GM20000 (cell line): ENCODE measurements at places on chromosomes 4 and X.

DNA sequence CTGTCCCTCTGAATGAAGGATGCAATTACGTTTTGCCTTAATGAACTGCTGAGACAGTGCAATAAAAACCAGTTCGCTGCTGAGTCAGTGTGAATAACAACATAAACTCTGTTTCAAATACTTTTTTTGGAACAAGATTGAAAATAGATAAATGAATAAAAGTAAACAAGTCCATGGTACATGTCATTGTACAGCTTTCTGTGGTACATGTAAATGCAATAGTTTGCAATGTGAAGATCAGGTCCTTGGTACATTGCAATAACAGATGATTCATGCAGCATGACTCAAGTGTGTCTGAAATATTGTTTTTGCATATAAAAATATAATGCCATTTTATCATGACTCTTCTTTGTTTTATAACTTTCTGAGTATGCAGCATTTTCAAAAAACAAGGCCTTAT is 193.4 kb upstream of the PACRGL start:
- DNase-seq = no peak

DNA sequence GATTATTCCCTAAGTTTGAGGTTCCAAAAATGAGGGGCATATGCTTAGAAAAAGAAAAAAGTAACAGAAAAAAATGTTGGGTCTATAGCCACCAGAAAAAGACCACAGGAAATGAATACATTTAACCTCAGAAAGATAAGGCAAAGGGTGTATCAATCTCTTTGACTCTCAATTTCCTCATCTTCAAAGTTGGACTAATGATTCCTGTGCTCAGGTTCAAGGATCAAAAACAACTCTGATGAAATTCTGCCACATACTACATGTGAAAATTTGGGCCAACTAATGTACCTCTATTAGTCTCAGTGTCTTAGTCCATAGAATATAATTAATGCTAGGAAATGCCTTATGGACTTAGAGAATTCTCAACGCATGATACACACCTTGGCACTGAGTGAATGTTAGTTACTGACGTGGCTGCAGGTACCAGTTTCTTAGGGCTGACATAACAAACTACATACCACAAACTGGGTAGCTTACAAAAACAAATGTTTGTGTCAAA is 257.7 kb downstream of the ANKRD50 start:
- DNase-seq = no peak

- no peak for DNase-seq
Observed at GRCh38 chr4:72360075-72360474, 208.9 kb downstream of the ADAMTS3 start.

DNA sequence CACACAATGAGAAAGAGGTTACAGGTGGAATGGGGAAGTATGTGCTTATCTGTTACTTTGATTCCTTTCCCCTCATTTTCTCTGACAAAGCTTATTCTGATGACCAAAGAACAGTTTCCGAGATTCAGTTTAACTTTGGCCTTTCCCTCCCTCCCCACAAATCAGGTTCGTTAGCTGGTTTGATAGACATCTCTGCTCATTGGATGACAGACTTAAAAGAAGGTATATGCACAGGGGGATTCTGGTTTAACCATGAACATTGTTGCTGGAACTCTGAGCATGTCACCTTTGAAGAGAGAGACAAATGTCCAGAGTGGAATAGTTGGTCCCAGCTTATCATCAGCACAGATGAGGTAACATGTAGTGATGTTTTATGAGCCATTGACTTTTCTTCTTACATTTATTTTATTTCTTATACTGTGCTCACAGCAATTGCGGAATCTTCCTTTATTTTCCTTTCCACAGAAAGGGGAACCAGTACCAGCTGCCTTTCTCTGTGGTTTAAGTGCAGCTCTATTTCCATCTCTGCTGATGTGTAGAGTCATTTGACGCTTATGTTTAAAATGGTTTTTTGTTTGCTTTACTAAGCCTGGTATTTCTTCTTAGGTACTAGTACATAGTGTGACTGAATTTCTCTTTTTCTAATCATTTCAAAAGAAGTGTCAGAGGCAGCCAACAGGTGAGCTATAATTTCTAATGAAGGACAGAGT is 125.0 kb downstream of the AKAP4 start:
- DNase-seq = no peak

GRCh38 chr4:47209833-47210232 is 178.5 kb downstream of the GABRB1 start:
- DNase-seq = no peak

- peak; percentile 15 for DNase-seq
Observed at GRCh38 chrX:9676738-9677097, 88.9 kb downstream of the GPR143 start.

GRCh38 chr4:123597586-123597985 is 201.0 kb downstream of the SPRY1 start:
- DNase-seq = no peak
